CD4-positive, CD25-positive, alpha-beta regulatory T cell (primary cell): ENCODE measurements at places on chromosomes 3 and 15. TPM values are rescaled to one million over a fixed set of nuclear protein-coding genes. Genes with fewer than 3 reads are reported as not detected.

Gene IL5RA
- total RNA-seq = 3.7 TPM

DNA sequence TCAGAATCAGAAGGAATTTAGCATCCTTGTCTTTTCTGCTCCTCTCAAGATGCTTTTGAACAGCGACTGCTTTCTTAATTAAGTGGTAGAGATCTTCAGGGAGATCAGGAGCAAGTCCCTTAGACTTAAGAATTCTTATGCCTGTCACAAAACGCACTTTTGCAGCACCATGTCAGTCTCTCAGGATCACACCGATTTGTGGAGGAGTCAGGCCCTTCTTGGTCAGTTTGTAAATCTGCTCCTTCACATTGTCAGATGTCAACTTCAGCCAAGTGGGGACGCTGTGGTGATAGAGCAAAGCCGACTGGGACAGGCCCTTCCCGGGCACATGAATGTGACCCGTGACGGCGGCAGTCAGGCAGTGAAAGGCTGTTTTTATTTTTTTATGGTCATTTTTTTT is 35.7 kb upstream of the MYZAP start:
- no peaks in the 10 kb centered on the region for H3K27me3 ChIP-seq
- H3K27ac ChIP-seq = no peak overlapping the region
- no peak overlapping the region for H3K4me3 ChIP-seq
- H3K4me1 ChIP-seq = peaks cover 2% of the 10 kb centered on the region
- no peaks in the 10 kb centered on the region for H3K36me3 ChIP-seq

DNA sequence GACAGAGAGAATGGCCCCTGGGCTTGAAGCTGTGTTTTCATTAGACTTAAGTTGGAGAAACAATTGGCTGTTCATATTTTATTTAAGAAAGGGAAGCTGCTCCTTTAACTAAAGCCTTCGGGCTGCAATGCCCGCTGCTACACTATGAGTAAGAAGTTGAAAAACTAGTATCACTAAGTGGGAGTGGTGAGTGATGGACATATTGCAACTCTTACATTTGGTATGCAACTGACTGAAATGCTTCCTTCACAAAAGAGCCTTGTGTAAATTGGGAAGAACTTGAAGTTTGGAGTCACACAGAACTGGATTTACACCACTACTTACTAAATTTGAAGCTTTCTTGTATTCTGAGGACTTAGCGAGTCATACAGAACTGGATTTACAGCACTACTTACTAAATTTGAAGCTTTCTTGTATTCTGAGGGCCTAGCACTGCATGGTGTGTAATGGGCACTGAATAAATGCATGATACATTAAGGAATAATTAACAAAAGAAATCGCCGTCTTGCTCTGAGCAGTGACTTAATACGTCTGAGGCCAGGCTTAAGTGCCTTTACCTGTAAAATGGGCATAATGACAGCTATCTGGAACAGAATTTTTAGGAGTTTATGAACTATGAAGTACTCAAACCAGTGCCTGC is 149.5 kb downstream of the RYR3 start:
- no peak overlapping the region for H3K27ac ChIP-seq
- H3K4me3 ChIP-seq = no peak overlapping the region
- H3K4me1 ChIP-seq = no peaks in the 10 kb centered on the region

DNA sequence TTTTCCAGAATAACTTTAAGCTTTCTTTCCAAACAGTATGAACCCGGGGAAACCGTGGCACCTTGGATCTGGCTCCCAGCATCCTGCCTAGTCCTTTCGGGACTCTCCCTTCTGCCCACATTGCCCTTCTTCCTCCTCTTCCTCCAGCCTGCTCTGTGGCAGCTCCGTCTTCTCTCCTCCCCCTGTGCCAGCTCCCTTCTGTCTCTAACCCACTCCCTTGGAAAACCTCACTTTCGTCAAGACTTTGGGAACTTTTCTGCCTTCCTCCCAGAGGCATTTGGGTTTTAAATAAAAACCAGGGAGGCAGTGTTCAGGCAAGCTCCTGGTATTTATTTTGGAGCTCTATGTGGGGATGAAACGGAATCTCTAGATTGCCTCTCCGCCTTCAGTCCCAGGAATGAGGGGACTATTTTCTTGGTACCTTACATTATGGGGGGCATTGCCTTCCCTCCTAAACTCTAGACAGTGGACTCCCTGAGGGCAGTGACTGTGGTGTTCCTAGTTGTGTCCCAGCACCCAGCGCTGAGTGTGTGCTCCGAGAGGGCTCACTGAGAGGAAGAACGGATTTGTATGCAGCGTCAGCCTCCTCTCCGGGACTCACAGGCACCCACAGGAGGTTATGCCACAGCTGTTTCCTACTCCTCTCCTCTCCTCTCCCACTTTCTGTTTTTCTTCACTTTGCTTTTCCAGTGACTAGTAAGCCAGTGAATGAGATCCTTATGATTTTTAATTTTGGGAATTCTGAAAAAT is 105.4 kb upstream of the MRPS22 start:
- no peak for DNase-seq
- H3K27me3 ChIP-seq = no peaks in the 10 kb centered on the region
- H3K4me1 ChIP-seq = no peaks in the 10 kb centered on the region

- DNase-seq = no peak
- H3K27me3 ChIP-seq = no peaks in the 10 kb centered on the region
- H3K4me1 ChIP-seq = no peaks in the 10 kb centered on the region
- H3K27ac ChIP-seq = no peak overlapping the region
- H3K4me3 ChIP-seq = no peak overlapping the region
- H3K36me3 ChIP-seq = peaks cover 42% of the 10 kb centered on the region
Observed at GRCh38 chr3:33682770-33683169, 35.3 kb downstream of the CLASP2 start.

- no peak overlapping the region for H3K27ac ChIP-seq
- H3K36me3 ChIP-seq = no peaks in the 10 kb centered on the region
- H3K4me3 ChIP-seq = no peak overlapping the region
Observed at GRCh38 chr3:33105341-33105948, 8.4 kb upstream of the CRTAP start.

Gene MYZAP
- total RNA-seq = 0.84 TPM

Gene SHC4
- total RNA-seq = not detected

- DNase-seq = no peak
- no peaks in the 10 kb centered on the region for H3K36me3 ChIP-seq
- H3K4me3 ChIP-seq = peak overlapping the region; percentile 69
- no peak overlapping the region for H3K27ac ChIP-seq
- no peaks in the 10 kb centered on the region for H3K4me1 ChIP-seq
Observed at GRCh38 chr3:141686466-141687291, 51.4 kb upstream of the RNF7 start.

GRCh38 chr3:24838533-24838932 is 343.9 kb upstream of the THRB start:
- DNase-seq = no peak
- no peak overlapping the region for H3K4me3 ChIP-seq
- H3K4me1 ChIP-seq = no peaks in the 10 kb centered on the region
- no peaks in the 10 kb centered on the region for H3K36me3 ChIP-seq

Gene UROC1
- not detected for total RNA-seq

Gene LMAN1L
- total RNA-seq = not detected

Gene WDR49
- 0.79 TPM for total RNA-seq

DNA sequence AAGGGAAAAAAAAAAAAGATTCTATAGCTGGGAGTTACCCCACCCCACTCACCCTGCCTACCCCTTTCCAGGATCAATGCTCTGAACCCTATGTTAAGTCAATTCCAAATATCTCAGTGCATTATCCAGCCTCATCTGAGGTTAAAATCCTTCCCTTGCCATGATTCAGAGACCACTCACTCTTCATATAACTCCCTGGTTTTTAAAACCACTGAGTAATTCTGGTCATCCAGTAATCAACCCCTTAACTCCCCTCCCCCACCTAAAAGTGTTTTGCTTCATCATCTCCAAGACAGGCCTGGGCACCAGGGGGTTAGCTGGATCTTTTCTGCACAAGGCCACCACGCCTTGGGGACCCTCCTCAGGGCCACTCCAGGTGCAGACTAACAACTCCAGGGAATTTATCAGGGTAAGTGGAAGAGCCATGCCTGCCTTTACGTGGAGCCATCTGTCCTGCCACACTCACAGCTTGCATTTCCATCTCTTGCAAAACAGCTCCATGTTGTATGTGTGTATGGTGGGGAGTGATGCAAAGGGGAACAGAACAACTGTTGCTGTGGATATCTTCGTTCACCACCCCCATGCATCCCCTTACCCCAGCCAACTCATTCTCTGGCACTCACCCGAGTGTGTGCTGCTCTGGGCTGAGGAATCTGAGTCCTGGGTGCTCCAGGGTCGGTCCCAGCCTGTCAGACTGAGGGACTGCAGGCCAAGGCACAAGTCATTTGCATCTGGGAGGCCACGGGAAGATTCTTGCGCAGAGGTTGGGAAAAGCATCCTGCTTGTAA is 30.7 kb upstream of the RPS17 start:
- no peak overlapping the region for H3K27ac ChIP-seq
- H3K27me3 ChIP-seq = peaks cover 12% of the 10 kb centered on the region
- H3K4me1 ChIP-seq = no peaks in the 10 kb centered on the region
- no peak for DNase-seq

- peak overlapping the region; percentile 55 for H3K4me3 ChIP-seq
- H3K36me3 ChIP-seq = no peaks in the 10 kb centered on the region
- H3K4me1 ChIP-seq = peaks cover 18% of the 10 kb centered on the region
- DNase-seq = no peak
- H3K27me3 ChIP-seq = no peaks in the 10 kb centered on the region
- H3K27ac ChIP-seq = peak overlapping the region; percentile 27
Observed at GRCh38 chr3:172562871-172563865, 39.9 kb upstream of the TNFSF10 start.

DNA sequence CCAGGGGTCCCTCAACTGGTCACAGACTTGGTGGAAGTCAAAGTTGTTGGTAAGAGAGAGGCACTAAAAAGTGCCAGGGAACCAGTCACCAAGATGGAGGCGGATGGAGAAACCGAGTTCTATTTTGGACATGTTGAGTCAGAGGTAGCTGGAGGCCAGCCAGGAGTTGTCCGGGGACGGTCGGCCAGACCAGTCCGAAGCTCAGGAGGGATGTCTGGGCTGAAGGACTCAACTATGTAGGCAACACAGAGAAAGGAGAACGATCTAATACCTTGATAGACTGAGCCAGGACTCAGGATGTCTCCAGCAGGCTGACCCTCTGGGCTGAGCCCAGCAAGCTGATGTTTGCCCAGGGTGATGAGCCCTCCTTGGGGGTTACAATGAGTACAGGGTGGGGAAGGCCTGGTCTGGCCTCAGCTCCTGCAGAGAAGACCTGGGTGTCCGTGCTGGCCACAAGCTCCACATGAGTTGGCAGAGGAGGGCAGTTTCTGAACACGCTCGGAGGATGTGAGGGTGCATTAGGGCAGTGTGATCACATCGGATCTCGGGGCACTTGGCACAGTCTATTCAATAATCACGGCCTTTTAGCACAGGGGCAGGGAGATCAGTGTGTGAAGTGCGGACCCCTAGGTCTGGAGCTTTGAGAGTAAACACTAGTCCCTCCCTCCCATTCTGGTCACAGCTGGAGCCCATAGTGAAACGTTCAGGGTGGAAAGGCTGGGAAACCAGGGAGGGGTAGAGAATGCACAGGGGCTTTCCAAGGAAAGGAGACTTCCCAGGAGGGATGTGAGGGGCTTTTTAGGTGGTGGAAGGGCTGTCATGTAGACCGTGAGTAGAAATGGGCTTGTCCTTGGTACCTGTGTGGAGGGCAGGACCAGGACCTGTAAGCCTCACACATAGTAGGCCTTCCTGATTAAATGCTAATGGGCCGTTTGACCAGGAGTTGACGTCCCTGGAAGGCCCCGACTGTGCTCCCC is 111.9 kb downstream of the ETFA start:
- DNase-seq = no peak
- H3K27me3 ChIP-seq = no peaks in the 10 kb centered on the region
- no peaks in the 10 kb centered on the region for H3K36me3 ChIP-seq
- no peak overlapping the region for H3K27ac ChIP-seq

- no peak overlapping the region for H3K27ac ChIP-seq
- no peaks in the 10 kb centered on the region for H3K27me3 ChIP-seq
- no peaks in the 10 kb centered on the region for H3K36me3 ChIP-seq
- no peaks in the 10 kb centered on the region for H3K4me1 ChIP-seq
- no peak overlapping the region for H3K4me3 ChIP-seq
Observed at GRCh38 chr3:84943379-84943778, 15.4 kb upstream of the CADM2 start.

- no peak overlapping the region for H3K27ac ChIP-seq
- no peak overlapping the region for H3K4me3 ChIP-seq
- H3K36me3 ChIP-seq = no peaks in the 10 kb centered on the region
- no peak for DNase-seq
Observed at GRCh38 chr3:188370081-188370830, 216.3 kb downstream of the LPP start.

DNA sequence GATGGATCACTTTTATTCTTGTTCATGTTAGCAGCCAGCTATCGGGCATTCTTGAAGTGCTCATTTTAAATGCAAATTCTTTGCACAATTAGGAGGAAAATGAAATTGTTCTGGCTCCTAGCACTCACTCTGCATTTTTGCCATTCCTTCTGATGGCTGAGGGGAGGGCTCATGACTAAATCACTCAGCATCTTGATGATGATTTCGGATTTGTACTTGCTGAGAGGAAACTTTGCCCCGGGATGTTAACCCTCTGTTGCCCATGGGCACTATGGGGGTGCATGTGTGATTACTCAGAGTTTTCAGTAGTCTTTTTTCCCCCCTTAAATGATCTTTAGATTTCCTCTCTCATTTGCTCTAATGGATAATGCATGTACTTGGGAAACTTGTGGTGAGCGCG is 299.6 kb upstream of the C2CD4B start:
- no peaks in the 10 kb centered on the region for H3K4me1 ChIP-seq
- H3K27ac ChIP-seq = no peak overlapping the region
- H3K4me3 ChIP-seq = no peak overlapping the region

DNA sequence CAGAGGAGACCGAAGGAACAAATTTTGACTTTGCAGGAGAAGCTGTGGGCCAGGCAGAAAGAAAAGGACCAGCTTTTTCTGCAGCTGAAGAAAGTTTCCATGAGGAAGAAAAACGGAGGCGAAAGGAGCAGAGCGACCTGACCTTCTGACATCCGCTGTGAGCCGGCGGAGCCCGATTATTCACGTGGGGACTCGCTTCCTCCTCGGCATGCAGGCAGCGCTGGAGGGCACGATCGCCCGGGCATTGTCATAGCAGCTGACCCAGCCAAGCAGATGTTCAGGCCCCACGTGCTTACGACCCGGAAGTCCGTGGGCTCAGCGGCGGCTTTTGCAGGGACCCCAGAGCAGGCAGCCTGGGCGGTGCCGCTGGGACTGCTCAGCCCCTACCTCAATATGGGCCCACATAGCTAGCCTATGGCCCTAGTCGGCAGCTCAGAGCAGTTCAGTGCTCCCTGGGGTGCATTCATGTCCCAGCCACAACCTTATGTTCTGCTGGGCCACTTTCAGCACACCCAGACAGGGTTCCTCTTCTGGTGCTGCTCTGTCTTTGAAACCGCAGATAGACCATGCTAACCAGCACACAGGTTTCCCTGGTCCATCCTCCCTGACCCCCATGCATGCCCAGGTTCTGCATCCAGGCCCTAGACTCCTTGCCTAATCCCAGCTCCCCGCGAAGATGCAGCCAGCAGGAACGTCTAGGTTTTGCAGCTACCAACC is 10.5 kb upstream of the EIF4A2 start:
- H3K27ac ChIP-seq = peak overlapping the region; percentile 73
- peaks cover 14% of the 10 kb centered on the region for H3K4me1 ChIP-seq
- H3K4me3 ChIP-seq = peak overlapping the region; percentile 92
- no peaks in the 10 kb centered on the region for H3K27me3 ChIP-seq

Gene NRROS
- 18.3 TPM for total RNA-seq

Gene PLAAT1
- not detected for total RNA-seq

- no peaks in the 10 kb centered on the region for H3K27me3 ChIP-seq
- DNase-seq = no peak
- peaks cover 5% of the 10 kb centered on the region for H3K4me1 ChIP-seq
- H3K36me3 ChIP-seq = peaks cover 1% of the 10 kb centered on the region
- no peak overlapping the region for H3K27ac ChIP-seq
Observed at GRCh38 chr3:115071601-115072000, 75.5 kb downstream of the ZBTB20 start.
